ENCODE measurements at places on chromosomes 11 and 22. TPM values are rescaled to one million over a fixed set of nuclear protein-coding genes. Genes with fewer than 3 reads are reported as not detected.

The MRGPRE gene
- total RNA-seq: not detected

DNA sequence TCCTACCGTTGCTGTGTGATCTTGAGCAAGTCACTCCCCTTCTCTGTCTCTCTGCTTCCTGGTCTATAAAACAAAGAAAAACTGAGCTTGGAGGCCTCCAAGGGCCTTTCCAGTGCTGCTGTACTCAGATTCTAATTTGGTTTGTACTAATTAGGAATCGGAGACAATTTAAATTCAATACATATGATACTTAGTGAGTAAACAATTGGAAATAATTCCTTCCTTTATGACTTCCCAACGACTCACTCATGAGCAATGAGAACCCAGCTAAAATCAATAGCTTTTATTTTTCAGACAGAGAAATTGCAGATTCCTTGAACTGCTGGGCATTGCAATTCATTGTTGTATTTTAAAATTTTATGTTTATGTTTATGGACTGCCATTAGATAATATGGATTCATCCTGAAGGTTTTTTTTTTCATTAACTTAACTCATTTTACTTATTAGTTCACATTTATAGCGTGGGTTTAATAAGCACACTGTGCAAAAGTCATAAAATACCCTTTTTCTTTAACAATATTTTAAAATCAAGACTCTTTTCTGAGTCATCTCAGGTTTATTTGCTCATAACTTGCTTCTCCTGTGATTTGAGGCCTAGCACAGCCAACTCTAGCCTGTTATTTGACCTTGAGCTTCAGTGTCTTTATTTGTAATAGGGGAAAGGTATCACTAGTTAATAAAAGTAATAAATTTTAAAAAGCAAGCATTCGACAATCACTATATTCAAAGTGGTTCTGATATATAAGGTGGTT is 95.8 kb downstream of the TP53I11 start:
- no peak for DNase-seq

DNA sequence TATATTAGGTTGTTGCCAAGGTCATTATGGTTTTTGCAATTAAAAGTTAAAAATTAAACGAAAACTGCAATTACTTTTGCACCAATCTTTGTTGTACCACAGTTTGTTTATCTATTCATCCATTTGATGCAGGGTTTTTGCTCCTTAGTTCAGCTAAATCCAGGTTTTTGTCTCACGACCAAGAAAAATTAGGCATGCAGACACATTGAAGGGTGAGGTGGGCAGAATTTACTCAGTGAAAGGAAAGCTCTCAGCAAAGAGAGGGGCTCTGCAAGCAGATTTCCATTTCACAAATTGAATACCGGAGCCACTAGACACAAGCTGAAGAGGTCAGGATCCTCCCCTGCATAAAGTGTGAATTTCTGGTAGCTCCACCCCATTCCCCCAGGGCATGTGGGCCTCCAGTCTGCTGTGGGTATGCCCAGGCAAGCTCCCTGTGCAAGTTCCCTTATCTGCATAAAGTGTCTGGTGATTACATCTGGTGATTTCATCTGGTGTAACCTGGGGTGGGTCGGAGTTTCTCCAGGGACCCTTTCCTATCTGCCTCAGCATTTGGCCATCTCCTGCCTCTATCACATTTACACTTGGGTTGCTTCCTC is 33.3 kb downstream of the APOL6 start:
- DNase-seq: no peak

GRCh38 chr11:99098258-99098657 is 77.5 kb downstream of the CNTN5 start:
- DNase-seq: no peak

GRCh38 chr22:42169055-42169469 is 38.5 kb upstream of the CYP2D6 start:
- DNase-seq: peak; percentile 65

DNA sequence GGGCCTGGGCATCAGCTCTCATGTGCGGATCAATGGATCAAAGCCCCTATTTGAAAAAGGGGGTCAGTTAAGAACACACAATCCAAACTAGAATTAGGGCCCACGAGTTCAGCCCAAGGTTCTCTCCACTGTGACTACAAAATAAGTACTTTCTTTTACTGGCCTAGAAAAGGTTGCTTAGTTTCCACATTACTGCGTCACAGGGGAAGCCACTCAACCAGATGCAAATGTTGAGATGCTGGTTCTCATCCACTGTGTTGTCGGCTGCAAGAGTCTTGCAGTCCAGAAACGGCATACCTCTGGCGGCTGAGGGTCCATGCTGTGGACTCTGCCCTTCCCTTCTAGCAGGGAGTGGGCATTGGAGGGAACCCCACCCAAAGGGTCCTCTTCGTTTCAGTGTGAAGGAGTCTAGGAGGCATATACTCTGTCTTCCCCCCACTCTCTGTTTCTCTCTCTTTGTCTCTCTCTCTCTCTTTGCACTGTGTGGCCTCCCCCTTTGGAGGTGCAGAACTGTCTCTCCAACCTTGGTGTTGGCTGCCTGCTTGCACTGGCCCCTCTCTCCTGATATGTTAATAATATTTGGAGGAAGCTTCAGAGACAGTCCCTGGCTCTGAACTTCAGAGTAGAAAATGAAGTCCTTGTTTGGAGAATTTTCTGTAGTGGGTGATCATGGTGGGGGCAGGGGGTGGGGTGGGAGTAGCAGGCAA is 99.0 kb upstream of the NNMT start:
- DNase-seq: no peak

Data from T-cell (primary cell).